ENCODE measurements at places on chromosomes 12 and 14.

DNA sequence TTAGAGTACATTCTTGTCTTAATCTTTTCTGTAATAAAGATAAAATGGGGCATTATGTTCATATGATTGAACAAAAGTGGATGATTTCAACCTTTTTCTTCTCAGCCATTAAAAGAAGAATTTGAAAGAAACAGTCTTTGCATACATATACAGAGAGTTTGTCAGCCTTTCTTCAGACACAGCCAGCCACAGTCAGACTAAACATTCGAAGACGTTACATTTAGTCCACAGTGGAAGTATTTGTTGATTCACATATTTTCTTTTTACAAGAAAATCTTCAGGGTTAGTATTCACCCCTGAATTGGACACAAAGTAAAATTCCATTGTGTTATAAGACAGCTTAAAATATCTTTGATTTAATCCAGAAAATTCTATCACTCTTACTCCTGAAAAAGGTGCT, 36.2 kb downstream of the ETV6 start:
- DNase-seq, result no peak

DNA sequence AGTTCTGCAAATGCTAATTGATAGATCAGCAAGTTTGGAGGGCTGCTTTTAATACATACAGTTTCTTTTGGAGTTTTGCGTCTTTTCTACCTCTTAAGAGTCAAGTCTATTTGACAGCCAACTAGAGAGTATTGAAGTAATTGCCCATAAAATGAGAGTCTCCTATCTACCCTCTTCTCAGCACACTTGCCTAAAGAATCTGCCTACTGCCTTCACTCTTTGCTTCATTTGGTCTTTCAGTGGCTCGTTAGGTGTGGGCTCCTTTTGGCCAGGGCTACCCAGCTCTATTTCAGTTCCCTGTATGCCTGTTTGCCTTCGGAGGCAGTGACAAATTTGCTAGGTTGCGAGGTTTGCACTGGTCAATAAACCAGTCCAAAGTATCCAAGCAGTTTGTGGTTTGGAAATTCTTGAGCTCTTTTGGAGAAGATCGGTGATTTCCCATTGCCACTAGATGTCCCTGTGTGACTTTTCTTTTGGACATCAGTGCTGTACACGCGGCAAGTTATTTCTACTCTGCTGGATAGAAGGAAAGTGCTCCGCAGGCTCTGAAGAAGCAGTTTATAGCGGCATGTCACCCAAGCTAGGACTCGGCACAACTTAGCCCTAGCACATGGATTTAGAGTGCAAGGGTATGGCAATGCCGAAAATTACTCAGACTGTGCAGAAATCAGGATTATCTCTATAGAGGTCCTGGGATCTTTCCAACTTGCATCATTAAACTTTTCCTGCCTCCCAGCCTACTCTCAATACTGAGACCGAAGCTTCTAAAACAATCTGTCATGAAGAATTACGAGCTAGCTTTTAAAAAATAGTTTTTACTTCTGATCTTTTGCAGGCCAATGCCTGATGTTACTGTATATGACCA, 38.6 kb downstream of the MGST1 start:
- DNase-seq, result peak; percentile 55

DNA sequence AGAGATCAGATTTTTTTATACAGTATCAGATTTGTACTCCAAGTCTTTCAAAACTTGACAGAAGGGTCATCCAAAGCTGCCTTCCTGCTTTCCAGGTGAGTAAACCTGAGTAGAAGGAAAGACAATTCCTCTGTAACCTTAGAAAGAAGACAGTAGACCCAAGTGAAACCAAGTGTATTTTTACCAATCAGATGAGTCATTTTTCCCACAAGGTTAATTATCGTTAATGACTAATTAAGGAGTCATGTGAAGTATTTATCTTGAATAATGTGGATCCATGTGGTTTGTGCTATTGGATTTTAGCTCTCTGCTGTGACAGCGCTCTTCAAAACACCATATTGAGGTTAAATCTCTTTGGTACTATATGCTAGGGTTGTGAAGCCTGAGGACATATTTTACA, 74.0 kb upstream of the PELI2 start:
- peak; percentile 34 for DNase-seq

DNA sequence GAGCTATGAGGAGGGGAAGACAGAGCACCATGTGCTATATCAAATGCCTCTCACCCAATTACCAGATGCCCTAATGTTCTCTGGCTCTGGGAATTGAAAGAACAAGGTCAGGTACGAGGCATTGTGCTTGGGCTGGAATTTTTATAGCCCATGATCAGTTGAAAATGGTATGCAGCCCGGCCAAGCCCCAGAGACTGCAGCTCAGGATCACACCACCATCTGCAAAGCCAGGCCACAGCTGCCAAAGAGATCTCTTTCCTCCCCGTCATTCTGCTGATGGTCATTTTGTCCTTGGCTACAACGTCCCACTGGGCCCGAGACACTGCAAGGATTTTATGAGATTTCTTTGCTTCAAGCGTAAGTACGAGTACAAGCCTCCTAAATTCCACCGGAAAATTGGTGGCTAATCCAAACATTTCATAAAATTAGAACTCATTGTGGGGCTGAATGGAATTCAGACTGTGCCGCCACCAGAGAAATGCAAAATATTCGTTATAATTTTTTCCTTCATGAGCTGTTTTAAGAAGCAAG, 15.1 kb downstream of the NUAK1 start:
- no peak for DNase-seq

- DNase-seq, result peak; percentile 72
These were observed 26.2 kb downstream of the ZCRB1 start for GRCh38 chr12:42299392-42300308.

DNA sequence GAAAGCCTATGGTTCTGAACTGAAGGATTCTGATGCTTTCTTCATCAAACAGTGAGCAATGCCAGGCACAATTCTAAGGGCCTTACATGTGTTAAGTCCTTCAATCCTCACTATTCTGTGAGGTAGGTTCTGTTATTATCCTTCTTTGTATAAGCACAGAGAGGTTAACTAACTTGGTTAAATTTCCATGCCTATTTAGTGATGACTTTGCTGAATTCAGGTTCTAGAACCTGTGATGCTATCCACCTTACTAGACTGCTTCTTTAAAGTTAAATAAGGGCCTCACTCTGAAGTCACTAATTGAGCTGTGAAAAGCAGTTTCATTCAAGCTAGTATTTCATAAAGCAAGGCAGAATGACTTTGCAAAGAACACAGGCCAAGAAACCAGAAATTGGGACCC, 138.9 kb upstream of the PARP11 start:
- DNase-seq, result no peak

- no peak for DNase-seq
These were observed 123.2 kb upstream of the MAX start for GRCh38 chr14:65225299-65226159.

GRCh38 chr14:94640721-94641631, 28.8 kb downstream of the SERPINA3 start:
- DNase-seq, result peak; percentile 3

GRCh38 chr12:89709995-89710872, 1.6 kb upstream of the ATP2B1 start:
- peak; percentile 47 for DNase-seq

- DNase-seq, result no peak
These were observed 77.4 kb downstream of the KIF21A start for GRCh38 chr12:39365364-39366001.

DNA sequence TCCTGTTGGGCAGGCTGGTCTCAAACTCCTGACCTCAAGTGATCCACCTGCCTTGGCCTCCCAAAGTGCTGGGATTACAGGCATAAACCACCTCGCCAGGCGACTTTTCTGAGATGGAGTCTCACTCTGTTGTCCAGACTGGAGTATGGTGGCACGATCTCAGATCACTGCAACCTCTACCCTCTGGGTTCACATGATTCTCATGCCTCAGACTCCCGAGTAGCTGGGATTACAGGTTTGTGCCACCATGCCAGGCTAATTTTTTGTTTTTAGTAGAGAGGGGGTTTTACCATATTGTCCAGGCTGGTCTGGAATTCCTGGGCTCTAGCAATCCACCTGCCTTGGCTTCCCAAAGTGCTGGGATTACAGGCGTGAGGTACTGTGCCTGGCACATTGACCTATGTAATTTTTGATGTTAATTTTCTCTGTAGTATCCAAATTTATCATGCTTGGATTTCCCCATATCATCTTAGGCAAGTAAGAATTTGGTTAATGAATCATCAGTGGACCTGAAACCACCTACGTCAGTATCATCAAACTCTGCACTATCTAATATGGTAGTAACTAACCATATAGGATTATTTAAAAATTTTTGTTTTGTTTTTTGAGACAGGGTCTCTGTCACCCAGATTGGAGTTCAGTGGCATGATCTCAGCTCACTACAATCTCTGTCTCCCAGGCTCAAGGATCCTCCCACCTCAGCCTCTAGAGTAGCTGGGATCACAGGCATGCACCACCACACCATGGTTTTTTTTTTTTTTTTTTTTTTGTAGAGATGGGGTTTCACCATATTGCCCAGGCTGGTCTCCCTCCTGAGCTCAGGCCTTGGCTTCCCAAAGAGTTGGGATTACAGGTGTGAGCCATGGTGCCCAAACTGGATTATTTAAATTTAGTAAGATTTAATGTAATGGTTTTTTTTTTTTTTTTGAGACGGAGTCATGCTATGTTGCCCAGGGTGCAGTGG, 11.9 kb upstream of the ATP5F1B start:
- DNase-seq, result peak; percentile 58

DNA sequence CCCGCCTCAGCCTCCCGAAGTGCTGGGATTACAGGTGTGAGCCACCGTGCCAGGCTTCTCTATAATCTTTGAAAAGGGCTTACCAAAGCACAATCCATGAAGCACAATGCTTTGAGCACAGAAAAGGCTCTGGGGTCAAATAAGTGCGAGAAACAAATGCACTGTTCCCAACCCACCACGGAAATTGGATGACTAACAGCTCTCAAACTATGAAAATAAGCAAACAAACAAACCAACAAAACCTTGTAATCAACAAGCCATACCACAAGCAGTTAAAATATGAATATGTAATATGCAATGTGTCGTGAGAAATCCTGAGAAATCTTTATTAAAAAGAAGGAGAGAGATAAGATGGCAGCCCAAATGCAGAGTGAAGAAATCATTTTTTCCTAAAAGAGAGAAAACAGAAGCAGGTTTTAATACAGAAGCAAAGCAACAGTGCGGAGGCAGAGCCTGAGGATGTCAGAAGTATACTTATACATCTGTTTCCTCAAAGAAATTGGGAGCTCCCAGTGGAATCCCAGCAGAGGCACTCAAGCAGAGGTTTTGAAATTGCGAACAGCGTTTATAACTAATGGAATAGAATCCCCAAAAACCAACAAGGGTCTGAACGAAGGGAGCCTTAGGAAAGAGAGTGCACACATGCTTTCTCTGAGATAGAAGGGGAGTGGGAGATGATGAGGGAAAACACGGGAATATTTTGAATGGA, 17.1 kb downstream of the SMCO2 start:
- DNase-seq, result no peak

- DNase-seq, result no peak
These were observed 52.2 kb downstream of the CKAP4 start for GRCh38 chr12:106195621-106196027.

- no peak for DNase-seq
These were observed 97.7 kb downstream of the TPH2 start for GRCh38 chr12:72036393-72036792.

DNA sequence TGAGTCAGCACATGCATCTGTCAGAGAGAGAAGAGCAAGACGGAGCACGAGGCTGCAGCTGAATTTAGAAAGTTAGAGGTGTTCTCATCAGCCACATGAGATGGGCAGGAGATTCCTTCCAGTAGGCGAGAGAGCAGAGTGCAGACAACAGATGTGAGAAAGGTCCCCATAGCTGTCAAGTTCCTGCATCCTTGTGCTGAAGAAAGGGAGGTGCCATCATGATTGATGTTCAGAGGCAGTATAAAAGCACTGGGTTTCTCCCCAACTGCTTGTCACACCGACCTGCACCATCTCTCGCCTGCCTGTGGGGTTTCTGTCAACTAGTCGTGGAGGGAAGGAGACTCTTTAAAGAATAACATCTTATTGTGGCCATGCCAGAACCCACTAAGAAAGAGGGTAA, at the start of gene MYBPC1:
Gene MYBPC1 (plus strand): TSS at position 272 of the 400 bp plus-strand sequence. CDS start 100 bp downstream, at position 372.
- DNase-seq, result no peak

DNA sequence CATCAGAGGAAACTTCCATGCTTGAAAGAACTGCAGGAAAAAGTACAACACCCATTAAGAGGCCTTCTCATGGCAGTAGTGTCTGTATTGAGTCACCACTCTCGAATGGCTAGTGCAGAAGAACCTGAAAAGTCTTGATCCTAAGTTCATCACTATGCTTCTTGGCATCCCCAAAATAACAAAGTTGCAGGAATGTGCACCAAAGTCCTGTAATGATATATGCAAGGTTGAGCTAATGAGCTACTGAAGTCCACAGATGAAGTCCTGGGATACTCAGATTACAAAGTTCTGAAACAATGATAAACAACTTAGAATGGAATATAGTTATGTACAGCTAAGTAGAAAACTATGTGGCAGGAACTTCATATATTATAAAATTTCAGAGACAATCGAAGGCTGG, 545.4 kb downstream of the FOXG1 start:
- no peak for DNase-seq

- DNase-seq, result peak; percentile 61
These were observed 60.0 kb upstream of the FBXO33 start for GRCh38 chr14:39492267-39492666.

DNA sequence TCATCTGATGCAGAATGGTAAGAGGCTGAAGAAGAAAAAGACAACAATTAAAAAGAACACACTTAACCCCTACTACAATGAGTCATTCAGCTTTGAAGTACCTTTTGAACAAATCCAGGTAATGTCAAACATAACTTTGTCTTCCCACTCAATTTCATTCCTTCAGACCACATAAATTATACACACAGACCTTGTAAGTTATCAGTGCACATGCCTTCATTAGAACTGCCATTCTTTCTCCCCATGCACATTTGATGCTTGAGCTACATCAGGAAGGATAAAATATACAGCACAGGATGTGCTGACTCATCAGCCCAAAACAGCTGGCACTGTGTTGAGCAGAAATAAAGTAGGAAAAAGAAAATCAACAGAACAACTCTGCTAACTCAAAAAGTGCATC, 246.7 kb downstream of the PAWR start:
- DNase-seq, result peak; percentile 40

DNA sequence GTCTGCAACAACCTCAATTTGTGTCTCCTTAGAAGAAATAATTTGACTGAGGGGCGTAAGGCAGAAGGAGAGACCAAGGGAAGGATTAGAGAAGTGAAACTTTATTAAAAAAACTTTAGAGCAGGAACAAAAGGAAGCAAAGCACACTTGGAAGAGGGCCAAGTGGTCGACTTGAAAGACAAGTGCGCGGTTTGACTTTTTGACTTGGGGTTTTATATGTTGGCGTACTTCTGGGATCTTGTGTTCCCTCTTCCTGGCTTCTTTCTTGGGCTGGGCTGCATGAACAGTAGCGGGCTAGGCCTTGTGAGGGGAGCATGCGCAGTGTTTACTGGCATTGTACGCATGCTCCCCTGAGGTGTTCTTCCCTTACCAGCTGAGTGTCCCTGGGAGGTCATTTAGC, 369.3 kb upstream of the DCN start:
- no peak for DNase-seq

- DNase-seq, result peak; percentile 61
These were observed 16.7 kb downstream of the OR9K2 start for GRCh38 chr12:55142669-55143565.

- DNase-seq, result no peak
These were observed 90.8 kb downstream of the BICD1 start for GRCh38 chr12:32197421-32197820.
